NCI-H1048 (cell line): ENCODE measurements at places on chromosomes 7 and 10.

DNA sequence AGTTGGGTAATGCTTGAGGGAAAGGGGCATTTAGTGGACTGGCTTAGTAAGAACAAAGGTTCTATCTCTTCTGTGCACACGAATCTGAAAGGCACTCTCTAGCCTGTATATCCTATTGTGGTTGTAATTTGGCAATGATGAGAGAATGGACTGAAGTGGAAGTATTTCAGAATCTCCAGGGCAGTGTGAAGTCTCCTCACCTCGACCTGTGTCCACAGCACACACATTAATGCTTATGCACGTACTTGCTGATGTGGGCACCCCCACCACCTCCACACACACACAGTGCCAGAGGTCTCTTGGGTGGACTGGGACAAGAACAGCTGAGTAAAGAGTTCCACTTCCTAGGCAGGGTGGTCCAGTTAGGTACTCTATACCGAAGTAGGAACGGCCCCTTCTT is 6.9 kb downstream of the SMC3 start:
- DNase-seq, result no peak

GRCh38 chr7:111329367-111330234 is 232.7 kb downstream of the IMMP2L start:
- no peak for DNase-seq

GRCh38 chr10:21614000-21614399 is 80.0 kb downstream of the MLLT10 start:
- DNase-seq, result no peak

DNA sequence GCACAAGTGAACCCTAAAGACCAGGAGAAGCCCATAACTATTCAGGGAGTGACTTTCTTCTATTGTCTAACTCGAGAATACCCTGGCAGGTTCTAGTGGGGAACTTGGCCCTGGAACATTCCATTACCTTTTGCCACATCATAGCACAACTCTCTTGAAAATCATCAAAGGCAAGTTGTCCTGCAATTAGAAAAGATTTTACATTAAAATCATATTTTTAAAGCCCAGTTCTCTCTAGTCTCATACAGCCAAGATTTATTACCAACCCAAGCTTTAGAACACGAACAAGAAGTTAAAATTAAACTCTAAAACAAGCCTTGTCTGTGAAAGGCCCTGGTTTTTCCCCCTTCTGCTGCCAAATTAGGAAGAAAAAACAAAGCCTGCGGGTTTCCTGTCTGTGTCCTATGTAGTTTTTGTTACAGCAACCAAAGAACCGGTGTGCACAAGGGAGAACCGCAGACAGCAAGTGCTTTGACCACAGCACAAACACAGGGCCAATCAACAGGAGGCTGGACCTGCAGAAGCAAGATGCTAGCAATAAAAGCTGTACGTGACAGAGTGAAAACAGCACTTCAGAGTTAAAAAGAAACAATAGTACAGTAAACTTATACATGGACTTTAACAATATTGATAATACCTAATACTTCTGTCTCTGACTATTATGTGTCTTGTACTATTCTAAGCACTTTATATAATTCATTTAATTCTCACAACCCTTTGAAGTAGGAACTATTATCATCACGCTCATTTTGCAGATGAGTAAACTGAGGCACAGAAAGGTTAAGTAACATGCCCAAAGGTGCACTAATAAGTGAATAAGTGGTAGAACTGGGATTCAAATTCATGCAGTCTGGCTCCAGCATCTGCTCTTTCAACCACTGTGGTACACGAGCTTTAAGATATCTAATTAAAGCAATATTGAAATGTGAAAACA is 65.8 kb downstream of the STK17A start:
- no peak for DNase-seq

GRCh38 chr7:79090543-79090942 is 362.9 kb downstream of the MAGI2 start:
- DNase-seq, result no peak
